ENCODE measurements at places on chromosomes 13 and 19.

GRCh38 chr19:3618144-3618810 is 8.3 kb downstream of the CACTIN start:
- peak; percentile 53 for DNase-seq

DNA sequence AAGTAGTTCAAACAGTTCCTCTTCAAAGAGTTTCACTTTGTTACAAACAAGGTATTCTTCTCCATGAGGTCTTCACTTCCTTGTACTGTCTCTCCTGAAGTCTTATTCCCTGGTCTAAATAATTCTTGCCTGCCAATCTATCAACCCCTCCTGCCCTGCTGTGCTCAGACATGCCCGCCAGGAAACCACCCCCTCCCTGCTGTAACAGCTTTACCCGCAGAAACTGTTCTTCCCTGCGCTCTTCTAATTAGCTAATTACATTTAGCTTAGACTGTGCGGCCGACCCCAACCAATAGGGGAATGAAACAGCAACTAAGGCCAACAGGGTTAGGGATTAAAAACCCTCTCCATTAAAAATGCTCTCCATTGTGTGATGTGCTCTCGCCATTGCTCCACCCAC is 46.7 kb downstream of the ZNF846 start:
- no peak for DNase-seq

DNA sequence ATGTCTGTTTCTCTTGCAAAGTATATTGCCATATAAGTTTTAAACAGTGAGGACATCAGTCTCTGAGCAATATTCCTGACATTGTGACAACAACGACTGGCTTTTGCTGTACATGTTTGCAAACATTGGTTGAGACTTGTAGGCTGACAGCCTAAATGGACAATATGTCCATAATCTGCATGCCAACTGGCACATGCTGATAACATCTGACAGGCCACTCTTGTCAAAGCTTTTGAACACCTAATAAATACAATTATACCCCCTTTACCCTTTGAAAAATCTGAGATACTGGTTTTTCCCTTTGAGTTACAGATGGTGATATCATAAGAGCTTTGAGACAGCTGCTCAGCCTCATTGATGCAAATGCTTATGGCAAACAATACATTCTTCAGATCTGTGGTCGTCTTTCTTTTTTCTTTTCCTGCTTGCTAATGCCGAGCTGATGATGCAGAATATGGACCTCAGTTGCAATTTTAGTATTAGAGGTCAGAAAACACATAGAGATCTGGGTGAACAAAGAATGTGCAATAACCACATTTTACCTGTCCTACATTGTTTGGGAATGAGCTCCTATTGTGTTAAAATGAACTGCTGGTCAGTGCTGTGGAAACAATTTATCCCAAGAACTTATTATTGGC is 114.9 kb downstream of the RFC3 start:
- no peak for DNase-seq

DNA sequence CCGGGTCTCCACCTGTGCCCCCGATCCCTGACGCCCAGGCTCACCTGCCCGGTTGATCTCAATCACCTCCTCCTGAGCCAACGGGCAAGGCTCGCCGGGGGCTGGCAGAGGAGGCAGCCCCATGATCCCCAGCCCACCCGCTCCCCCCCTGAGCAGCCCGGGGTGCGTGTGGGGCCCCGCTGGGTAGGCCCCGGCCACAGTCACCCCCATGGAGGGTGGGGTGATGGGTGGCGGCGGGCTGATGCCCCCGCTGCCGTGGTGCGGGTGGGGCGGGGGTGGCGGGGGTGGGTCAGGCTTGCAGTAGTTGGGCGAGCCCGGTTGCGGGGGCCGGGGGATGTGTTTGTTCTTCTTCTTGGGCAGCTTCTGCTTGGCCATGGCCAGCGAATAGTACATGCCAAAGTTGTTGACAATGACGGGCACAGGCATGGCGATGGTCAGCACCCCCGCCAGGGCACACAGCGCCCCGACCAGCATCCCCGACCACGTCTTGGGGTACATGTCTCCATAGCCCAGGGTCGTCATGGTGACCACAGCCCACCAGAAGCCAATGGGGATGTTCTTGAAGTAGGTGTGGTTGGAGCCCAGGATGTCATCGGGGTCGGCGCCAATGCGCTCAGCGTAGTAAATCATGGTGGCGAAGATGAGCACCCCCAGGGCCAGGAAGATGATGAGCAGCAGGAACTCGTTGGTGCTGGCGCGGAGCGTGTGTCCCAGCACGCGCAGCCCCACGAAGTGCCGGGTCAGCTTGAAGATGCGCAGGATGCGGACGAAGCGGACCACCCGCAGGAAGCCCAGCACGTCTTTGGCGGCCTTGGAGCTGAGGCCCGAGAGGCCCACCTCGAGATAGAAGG is 6.0 kb downstream of the KCNC3 start:
- no peak for DNase-seq

DNA sequence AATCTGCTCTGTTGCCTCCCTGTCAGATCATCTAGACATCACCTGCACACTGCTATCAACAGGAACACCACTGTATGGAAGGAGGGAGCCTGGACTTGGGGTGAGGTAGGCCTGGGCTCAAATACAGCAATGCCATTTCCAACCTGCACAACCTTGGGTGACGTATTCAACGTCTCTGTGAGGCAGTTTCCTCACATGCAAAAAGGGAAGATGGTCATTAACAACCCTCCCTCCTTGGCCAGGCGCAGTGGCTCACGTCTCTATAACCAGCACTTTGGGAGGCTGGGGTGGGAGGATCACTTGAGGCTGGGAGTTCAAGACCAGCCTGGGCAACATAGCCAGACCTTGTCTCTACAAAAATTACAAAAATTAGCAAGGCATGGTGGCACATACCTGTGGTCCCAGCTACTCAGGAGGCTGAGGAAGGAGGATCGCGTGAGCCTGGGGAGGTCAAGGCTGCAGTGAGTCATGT is 13.1 kb downstream of the XRCC1 start:
- no peak for DNase-seq

DNA sequence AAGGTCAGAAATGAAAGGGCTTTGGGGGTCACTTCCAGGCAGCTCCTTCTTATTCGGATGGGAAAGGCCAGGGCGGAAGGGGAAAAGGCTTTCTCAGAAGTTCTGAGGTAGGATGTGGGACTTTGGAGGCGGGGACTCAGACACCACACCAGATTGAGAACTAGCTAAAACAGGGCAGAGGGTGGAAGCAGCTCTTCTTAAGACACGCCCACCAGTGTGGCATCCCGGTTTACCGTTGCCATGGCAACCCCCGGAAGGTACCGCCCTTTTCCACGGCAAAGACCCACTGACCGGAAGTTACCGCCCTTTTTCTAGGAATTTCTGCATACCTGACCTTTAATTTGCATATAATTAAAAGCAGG is 3.8 kb upstream of the LILRA5 start:
- DNase-seq, result no peak

Measured in stimulated activated CD4-positive, alpha-beta T cell treated with anti-CD3 and anti-CD28 coated beads, TNF-alpha, amount 100 ng/mL, for 1 hour (primary cell).